ENCODE measurements at places on chromosomes 5 and 9.

GRCh38 chr9:111036946-111037345, 1.3 kb downstream of the LPAR1 start:
- no peak for DNase-seq

- DNase-seq: no peak
These were observed 167.8 kb downstream of the OLFM1 start for GRCh38 chr9:135255033-135255840.

DNA sequence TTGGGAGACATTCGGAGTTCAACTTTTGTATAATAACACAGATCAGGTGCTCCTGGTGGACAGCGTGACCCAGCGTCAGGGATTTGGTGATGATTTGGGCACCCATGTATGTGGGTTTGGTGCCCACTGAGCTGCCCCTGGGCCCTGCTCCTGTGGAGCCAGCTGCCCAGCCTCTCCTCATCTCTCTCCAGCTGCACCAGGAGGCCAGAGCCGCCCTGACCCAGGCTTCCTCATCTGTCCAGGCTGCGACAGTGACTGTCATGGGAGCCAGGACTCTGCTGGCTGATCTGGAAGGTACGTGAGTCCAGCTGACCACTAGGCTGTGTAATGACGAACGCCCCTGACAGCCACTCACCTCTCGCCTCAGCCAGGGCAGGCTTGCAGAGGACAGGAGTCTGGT, 14.5 kb upstream of the AIF1L start:
- no peak for DNase-seq

DNA sequence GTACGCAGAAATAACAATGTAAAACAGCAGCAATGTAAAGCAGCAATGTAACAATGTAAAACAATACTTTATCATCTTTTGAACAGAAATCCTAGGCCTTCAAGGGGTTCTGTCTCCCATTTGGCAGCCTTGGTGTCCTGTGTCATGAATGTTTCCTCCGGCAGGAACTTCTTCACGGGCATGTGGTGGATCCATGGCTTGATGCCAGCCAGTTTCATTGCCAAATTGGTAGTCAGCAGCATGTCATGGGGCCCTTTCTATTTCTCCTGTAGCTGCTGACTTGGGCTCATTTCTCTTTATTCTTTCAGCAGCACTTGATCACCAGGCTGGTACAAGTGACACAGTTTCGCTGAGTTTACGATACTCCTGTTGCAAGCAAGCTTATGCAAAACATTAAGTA, 275.3 kb downstream of the HTR1A start:
- DNase-seq: no peak

- no peak for DNase-seq
These were observed 25.1 kb upstream of the SLC44A1 start for GRCh38 chr9:105219291-105219805.

- DNase-seq: no peak
These were observed 118.2 kb downstream of the ENTREP1 start for GRCh38 chr9:69443178-69443577.

GRCh38 chr5:110625376-110625999, 101.0 kb downstream of the TMEM232 start:
- no peak for DNase-seq

DNA sequence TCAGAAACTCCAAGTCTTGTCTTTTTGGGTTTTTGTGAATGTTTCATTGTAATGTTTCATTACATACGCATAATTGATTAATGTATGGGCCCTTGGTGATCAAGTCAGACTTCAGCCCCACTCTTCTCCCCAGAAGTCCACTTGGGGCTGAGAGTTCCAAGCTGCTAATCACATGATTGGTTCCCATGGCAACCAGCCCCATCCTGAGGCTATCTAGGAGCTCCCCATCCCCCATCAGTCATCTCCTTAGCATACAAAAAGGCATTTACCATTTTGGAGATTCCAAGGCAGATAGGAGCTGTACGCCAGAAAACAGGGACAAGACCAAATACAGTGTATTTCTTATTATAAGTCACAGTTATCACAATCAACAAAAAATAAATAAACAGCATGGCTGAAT, 22.9 kb upstream of the SYK start:
- DNase-seq: no peak

- no peak for DNase-seq
These were observed 245.5 kb downstream of the SMARCA2 start for GRCh38 chr9:2260417-2261306.

- no peak for DNase-seq
These were observed 10.6 kb downstream of the VAV2 start for GRCh38 chr9:133981589-133981957.

GRCh38 chr9:134391319-134392231, 65.3 kb downstream of the RXRA start:
- no peak for DNase-seq

DNA sequence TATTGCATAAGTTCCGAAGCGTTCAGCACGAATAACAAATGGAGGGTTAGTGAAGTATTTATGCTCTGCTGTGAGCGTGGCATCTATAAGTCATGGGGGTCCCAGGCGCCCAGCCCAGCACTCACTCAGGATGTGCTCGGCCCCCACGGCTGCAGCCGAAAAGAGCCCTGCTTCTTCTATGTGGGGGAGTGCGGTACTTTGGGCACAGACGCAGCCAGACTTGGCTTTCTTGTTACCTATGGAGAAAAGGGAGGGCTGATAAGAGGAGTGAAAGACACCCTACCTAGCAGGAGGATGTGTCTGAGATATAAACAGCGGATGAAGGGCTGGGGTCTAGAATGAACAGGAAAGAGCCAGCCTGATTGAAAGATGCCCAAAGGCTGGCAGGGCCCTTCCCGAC, 51.4 kb downstream of the MRPL36 start:
- DNase-seq: no peak

- no peak for DNase-seq
These were observed 4.5 kb downstream of the RPS6 start for GRCh38 chr9:19375538-19375937.

GRCh38 chr9:79584655-79584982, 12.9 kb downstream of the TLE4 start:
- no peak for DNase-seq

GRCh38 chr9:133458643-133459312, 1.0 kb upstream of the CACFD1 start:
- no peak for DNase-seq

DNA sequence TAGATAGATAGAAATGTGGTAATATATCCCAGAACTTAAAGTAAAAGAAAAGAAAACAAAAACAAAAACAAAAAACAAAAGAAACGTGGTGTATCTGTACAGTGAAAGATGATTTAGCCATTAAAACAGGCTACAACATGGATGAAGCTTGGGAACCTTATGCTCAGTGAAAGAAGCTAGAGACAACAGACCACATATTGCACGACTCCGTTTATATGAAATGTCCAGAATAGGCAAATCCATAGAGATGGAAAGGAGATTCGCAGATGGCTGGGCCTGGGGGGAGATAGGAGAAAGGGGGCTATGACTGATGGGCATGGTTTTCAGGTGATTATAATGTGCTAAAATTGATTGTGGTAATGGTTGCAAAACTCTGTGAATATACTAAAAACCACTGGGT, 86.6 kb downstream of the ROR2 start:
- DNase-seq: no peak

GRCh38 chr5:176413255-176413565, 3.1 kb downstream of the CLTB start:
- DNase-seq: no peak

GRCh38 chr5:172921906-172922305, 37.3 kb upstream of the RPL26L1 start:
- DNase-seq: no peak

DNA sequence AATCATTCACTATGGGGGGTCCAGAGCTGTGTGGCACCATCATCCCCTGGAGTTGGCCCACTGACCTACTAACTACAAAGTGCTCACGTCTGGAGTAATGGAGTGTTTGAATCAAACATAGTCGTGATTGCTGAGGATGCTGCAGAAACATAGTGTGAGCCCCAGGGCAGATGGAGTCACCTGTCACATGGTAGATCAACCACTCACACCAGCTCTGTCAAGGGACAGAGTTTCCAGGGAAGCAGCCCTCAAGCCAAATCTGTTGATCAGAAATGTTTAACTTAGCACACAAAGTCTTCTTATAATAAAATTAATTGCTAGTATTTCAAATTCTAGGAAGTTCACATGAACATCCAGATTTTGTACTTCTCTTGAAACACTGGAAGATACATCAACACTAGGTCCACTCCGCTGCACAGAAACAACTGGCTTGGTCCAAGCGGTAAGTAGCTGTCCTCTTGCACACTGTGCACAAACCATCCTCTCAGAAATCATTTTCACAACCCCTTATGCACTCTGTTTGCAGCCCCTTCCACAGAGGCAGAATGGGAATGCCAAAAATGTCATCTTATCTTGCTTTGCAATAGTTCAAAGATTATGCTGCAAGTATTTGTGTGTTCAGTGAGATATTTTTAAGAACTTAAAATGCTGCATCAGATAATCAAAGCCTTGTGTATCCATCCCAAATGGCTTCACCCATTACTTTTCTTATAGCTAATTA, 191.0 kb downstream of the EPB41L4A start:
- no peak for DNase-seq

DNA sequence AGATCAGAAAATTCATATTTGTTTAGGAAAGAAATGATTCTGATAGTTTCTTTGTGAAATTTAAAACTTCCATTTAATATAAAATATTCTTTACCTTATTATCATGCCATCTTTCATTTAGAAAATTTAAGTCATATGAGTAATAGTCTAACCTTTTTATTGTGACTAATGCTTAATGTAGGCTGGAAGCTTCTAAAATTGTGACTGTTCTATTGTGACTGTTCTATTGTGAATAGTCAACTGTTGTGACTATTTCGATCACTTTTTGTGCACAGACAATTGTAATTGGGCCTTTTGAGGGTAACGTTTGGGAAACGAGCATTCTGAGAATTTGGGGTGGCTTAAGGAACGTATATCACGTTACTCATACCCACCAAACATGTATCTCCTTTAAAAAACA, 100.0 kb downstream of the PARP8 start:
- no peak for DNase-seq

- DNase-seq: no peak
These were observed 21.0 kb downstream of the ADRB2 start for GRCh38 chr5:148847456-148847855.

DNA sequence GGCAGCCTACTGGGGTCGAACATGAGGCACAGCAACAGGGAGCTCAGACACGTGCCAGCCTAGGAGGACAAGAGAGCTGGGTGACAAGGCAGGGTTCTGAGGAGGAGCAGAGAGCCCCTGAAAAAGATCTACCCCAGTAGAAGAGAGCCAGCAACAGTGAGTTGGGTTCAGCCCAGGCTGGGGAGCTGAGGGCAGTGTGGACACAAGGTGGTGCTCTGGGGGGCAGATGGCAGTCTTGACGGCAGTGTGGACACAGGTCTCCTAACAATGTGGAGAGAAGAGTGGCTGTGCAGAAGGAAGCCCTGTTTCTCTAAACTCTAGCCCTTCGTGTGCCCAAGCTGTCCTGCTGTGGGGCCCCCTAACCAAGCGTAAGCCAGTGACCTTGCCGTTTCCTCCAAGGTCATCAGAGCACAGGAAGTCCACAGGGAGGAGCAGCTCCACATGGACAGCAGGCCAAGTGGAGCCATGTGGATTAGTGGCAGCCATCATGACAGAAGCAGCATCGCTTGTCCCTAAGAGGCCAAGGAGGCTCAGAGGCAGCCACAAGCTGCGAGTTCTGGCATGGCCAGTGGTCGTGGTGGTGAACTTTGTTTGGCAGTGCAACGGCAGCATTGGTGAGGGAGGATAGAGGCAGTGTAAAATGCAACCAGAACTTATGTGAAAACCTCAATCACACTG, 25.1 kb upstream of the LMX1B start:
- DNase-seq: no peak

- DNase-seq: no peak
These were observed 174.0 kb upstream of the NREP start for GRCh38 chr5:111930905-111931461.

GRCh38 chr5:64384765-64385164, 121.0 kb upstream of the RGS7BP start:
- DNase-seq: no peak

GRCh38 chr9:111297066-111297824, 32.8 kb downstream of the OR2K2 start:
- no peak for DNase-seq

GRCh38 chr5:16800477-16800876, 135.6 kb downstream of the MYO10 start:
- DNase-seq: no peak

DNA sequence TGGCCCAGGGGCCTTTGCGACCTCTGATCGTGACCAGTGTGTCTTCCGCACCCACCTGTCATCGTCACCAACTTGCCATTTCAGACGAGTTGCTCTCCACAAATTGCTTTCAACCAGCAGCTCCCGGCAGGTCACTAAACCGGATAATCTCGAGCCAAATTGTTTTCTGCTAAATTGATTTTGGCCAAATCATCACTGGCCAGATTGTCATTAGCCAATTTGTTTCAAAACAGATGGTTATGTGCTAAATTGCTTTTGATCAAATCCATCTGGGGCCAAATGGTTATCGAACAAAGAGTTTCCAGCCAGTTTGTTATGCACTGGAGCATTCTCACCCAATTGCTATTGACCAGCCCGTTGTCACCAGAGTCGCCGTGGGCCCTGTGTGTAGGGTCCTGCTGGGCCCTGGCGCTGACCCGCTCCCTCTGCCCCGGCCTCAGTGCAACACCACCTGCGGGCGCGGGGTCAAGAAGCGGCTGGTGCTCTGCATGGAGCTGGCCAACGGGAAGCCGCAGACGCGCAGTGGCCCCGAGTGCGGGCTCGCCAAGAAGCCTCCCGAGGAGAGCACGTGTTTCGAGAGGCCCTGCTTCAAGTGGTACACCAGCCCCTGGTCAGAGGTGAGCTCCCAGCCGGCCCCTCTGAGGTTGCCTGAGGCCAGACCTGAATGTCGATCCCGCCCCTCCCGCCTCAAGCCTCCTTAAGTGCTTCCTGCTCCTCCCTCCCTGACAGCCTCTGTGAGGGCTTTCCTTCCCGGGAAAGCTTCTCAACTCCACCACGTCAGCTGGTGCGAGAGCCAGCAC, 35.6 kb downstream of the ADAMTSL2 start:
- no peak for DNase-seq

DNA sequence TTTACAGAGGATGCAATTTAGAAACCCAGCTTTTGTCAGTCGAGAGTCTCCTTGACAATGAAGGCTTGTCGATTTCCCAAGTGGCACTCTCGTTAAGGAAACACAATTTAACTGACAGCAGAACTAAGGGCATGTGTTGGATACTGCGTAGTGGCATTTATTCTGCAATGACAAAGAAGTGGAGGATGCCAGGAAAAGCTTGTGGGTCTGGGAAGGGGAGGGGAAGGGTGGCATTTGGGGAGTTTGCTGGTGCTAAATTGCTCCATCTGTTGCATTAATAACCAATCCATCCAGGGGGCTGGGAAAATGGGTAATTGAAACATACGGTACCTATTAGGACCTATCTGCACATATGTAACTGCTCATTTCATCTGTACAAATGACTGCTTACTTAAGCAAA, 190.6 kb downstream of the NSG2 start:
- DNase-seq: no peak

- no peak for DNase-seq
These were observed 440.8 kb upstream of the PIK3R1 start for GRCh38 chr5:67774786-67775185.

- DNase-seq: no peak
These were observed 24.2 kb downstream of the PSMB7 start for GRCh38 chr9:124390794-124391658.
